ENCODE measurements at places on chromosomes 6 and 20.
A peak's percentile ranks its signal among the peaks of the same experiment; 100 is the strongest.

- no peak for DNase-seq
These were observed 1422.8 kb upstream of the EYS start for GRCh38 chr6:67129780-67130179.

DNA sequence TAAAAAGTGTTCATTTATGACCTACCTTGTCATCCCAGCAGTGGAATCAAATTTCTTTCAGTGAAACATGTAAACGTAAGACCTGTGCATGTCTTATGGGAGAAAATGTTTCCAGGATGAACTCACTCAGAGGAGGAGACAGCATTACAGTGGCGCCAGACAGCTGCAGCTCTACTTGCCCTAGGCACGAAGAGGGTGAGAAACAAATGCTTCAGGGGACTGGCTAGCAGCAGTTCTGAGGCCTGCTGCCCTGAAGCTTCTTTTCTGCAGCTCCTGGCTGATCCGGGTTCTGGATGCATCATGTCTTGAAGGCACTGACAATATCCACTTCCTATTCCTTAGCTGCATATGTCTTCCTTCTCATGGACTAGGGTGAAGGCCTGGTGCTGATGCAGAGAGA lies 120.2 kb downstream of the QRSL1 start:
- DNase-seq: no peak

GRCh38 chr6:52876056-52876787 lies 33.3 kb downstream of the GSTA3 start:
- DNase-seq: no peak

GRCh38 chr6:36623547-36624459 lies 29.6 kb downstream of the SRSF3 start:
- DNase-seq: peak; percentile 74

GRCh38 chr20:62739067-62739466 lies 30.4 kb downstream of the NTSR1 start:
- DNase-seq: no peak

DNA sequence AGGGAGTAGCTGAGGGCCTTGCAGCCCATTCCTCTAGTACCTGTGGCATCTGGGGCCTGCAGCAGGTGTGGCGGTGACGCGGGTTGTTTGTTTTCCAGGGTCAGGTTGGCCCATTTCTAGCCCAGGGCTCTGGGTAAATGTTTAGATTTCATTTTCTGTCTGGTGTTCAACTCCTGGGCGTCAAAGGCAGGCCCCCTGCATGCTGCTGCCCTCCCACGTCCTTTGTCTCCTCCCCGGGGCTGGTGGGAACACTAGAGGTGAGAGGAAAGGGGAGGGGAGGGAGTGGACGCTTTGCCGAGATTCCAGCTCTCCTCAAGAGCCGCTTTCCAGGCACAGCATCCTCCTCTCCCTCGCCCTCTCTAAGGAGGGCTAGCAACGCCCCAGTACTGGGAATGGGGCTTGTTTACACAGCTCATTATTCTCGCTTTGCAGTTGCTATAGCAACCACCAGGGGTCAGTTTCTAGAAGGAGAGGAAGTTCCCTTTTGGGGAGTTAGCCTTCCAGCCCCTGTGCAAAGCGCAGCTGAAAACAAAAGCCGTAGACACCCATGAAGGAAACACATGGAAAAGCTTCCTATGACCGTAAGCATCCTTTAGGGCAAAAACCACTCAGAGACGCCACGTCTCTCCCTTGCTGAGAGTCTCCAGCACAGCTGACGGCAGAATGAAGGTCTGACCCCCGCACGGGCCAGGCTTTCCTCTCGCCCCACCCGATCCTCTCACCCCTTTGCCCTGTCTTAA lies 170.6 kb downstream of the LY86 start:
- DNase-seq: peak; percentile 53

DNA sequence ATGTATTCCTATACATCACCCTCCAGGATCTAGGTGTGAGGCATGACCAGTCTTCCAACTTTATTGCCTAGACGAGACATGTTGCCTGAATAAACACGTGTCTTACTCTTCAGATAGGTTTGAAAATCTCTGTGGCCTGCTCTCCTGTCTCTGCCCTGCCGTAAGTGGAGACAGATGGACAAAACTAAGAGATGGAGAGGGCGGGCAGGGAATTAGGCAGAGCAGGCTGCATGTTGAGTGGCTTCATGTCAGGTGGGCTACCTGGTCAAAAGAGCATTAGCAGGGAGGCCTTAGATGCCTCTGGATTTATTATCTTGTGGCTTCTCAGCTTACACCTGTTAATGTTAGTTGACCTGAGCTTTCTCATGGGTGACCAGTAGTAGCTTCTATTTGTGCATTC lies 59.0 kb upstream of the TULP4 start:
- DNase-seq: no peak

DNA sequence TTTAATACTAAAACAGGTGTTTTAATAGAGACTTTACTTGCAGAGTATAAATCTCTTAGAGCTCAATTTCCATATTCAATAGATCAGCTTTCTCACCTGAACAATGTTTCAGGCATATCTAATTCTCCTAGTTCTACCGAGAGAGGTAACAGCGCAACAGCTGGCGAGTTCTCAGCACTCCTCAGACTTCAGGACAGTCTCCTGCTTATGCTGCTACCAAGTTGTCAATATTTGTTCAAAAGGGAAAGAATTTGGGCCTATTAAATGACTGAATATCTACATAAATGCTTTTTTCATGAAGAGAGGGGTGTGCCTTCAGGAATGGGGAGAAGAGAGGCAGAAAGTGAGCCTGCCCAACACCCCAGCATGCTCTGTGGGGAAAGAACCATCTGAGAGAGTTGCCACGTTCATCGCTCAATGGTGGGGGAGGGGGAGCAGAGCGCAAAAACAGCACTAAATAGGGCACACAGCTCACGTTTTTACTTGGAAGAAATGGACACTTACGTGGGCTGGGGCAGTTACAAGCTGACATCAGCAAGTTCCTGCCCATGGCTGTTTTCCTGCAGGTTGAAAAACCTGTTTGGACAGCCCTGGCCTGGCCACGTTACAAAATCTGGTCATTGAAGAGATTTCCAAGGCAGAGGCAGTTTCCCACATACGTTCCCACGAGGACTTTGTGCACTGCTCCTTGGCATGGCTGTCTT lies 38.0 kb downstream of the EZR start:
- DNase-seq: no peak

DNA sequence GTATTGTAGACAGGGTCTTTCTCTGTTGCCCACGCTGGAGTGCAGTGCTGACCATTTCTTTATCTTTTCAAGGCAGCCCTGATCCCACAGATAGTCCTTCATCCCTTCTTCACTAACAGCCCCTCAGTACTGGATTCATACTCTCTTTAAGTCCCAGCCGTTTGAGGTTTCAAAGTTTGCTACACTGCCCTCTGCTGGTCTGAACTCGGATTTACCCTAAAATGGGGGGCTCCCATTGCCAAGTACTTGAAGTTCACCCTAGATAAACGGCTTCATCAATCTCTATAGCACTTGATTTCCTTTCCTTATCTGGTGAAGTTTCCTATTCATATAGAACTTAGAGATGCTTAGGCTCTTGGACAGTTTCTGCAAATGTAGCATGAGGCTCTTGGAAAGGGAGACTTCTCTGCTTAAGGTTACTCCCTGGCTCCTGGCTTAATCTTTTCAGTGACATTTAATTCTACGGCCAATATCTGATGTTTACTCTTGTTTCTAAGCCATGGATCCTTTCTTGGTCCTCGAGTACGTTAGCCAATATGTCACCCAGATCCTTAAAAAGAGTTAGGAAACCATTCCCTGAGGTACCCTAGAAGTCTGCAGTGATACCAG lies 21.4 kb upstream of the PREP start:
- peak; percentile 47 for DNase-seq

DNA sequence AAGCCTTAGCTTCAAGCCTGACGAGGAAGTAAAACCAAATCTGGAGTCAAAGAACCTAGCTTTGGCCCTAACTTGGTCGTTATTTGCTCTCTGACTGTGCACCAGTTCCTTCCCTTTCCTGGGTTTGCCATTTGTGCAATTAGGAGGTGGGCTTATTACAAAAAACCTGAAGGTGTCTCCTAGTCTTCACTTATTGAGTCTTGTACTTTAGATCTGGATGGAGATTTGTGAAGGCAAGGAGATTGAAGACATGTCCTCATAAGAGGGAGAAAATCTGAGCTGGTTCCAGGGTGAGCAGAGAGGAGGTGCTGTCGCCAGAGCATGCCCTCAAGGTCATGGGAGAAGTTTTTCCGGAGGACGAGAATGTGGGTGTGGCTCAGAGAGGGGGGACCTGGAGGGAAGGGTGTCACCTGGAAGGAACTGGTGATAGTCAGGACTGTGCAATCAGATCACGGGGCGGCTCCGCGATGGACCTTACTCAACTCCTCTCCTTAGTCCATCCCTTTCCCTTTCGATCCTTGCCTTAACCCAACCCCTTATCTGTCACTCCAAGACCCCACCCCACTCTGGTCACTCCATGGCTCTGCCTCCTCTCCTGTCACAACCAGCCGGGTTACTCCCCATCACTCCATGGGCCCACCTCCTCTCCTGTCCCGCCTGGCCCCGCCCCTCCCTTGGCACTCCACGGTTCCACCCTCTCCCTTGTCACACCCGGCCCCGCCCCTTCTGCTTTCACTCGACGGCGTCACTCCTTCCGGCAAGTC lies 588 bp upstream of the ACSS2 start:
- no peak for DNase-seq

- DNase-seq: no peak
These were observed 171.3 kb upstream of the AGPAT4 start for GRCh38 chr6:161445021-161445799.

DNA sequence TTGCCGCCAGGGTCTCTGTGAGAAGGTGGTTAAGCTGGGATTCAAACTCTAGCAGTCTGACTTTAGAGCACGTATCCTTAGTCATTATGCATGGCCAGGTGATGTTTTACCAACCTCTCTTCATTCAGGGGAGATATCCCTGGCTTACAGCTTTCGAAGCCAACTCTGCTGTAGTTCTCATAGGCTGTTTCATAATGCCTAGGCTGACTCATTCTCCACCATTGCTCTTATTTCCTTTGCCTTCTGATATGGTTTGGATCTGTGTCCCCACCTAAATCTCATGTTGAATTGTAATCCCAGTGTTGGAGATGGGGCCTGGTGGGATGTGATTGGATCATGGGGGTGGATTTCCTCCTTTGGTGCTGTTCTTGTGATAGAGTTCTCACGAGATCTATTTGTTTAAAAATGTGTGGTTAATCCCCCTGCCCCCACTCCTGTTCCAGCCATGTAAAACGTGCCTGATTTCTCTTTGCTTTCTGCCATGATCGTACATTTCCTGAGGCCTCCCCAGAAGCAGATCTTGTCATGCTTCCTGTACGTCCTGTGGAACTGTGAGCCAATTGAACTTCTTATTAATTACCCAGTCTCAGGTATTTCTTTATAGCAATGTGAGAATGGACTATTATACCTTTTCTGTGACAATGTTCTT lies 94.6 kb upstream of the MAN1A1 start:
- no peak for DNase-seq

GRCh38 chr6:152979116-152979515 lies 3.7 kb downstream of the FBXO5 start:
- no peak for DNase-seq

- DNase-seq: no peak
These were observed 24.6 kb downstream of the TBXT start for GRCh38 chr6:166143011-166143410.

- DNase-seq: no peak
These were observed 214.5 kb upstream of the CCN2 start for GRCh38 chr6:132165677-132166076.

DNA sequence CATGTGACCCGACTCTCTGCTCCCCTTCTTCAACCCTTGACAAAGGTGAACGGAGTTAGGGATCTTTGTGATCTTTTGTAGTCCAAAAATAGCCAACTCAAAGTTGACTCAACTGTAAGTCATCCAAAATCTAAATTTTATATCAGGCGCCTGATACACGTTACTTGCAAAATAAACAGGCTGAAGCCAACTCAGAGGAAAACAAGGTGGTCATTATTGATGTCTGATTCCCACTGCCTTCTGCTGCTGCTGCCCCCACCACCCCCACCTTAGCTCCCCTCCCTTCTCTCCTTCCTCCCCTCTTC lies 13.2 kb upstream of the RNF8 start:
- no peak for DNase-seq

DNA sequence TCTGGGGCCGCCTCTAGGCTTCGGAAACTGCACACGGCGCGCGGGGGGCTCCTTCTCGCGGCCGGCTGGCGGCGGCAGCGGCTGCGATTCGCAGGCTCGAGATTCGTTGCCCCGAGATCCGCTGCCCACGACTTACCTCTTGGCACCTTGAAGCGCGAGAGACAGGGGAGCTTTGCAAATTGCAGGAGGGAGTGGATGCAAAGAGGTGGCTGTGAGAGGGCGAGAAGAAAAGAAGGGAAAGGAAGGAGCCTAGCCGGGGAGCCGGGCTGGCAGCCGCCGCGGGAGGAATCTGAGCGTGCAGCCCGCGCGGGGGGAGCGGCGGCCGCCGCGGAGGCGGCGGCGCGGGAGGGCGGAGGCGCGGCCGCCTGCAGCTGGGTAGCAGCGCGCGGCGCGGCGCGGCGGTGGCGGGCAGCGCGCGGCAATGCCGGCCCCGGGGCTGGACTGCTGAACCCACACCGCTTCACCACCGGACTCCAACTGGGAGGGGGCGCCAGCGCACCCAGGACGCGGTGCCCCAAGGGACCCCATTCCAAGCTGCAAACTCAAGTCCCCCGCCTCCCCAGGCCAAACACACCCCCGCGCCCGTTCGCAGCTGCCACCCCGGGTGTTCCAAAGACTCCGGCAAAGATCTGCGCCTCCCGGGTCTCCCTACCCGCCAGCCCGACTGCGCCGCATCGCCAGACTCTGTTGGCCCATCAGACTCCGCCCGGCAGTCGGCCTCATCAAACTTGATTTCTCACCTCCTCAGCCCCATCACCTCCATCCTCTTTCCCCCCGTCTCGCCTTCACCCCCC lies 44.2 kb upstream of the SUPT3H start:
- DNase-seq: peak; percentile 41

DNA sequence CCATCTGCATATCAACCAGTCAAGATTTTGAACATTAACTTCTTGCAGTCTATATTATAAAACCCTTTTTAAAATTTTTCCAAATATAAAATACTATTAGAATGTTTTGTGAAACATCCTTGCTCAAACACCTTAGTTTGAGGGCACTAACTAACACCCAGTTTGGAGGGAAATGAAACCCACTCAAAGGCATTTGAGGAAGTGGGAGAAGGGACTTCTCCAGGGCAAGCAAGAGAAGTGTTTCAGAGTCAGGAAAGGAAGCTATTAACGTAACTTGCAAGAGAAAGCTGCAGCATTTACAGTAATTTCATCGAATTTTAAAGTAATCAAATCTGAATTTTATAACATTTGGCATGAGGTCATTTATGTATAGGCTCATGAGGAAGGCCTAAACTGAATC lies 21.3 kb downstream of the MTFR2 start:
- no peak for DNase-seq

- no peak for DNase-seq
These were observed 23.0 kb downstream of the RIPOR3 start for GRCh38 chr20:50668326-50668725.

Data from CD4-positive, alpha-beta T cell treated with Interleukin-1 beta for 1 hour (primary cell).